ENCODE measurements at places on chromosomes 16 and 17.

DNA sequence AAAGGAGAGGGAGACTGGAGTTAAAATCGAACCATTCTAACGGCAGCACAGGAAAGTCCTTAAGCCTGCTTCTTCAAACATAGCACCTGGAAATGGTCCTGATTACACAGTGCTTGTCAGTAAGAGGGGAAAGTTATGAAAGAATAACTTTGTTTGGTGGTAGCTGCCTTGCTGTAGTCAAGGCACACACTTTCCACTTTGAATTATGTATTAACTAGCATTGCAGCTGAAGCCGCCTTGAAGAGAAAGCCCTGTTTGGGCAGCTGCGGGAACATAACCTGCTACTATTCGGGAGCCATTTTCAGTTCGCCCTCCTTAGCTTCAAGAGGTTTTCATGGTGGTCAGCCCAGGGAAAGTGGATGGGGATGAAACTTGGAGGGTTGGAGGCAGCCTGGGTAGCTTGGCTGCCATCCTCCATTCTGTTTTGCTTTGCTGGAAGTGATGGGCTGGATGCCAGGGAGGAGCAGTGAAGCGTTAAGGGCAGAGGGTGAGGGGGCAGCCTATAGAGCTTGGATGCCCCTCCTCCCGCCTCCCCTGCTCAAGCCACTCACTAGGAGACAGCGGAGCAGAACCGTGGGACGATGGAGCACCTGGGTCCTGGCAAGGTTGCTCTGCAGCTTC lies 5.3 kb upstream of the HAS3 start:
- no peak for DNase-seq

- no peak for DNase-seq
These were observed 424.5 kb upstream of the CDH11 start for GRCh38 chr16:65546353-65546791.

DNA sequence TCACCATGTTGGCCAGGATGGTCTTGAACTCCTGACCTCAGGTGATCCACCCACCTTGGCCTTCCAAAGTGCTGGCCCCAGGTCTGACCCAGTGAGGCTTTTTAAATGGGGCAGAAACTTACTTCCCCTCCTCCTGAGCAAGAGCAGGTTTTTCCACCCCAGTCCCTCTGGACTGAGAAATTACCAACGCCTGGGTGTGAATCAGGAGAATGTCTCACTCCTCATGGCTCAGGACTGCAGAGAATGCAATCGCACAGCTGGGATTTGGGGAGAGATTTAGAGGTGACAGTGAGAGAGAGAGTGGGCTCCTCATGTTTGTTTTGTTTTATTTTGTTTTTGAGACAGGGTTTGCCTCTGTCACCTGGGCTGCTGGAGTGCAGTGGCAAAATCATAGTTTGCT lies 203.6 kb downstream of the RAB11FIP4 start:
- DNase-seq: no peak

GRCh38 chr17:34308371-34308770 lies 10.9 kb upstream of the CCL8 start:
- no peak for DNase-seq
